ENCODE measurements at places on chromosomes 12 and 14.

GRCh38 chr14:37988472-37988871 is 219.2 kb upstream of the SSTR1 start:
- DNase-seq: no peak

- peak; percentile 13 for DNase-seq
Measured at GRCh38 chr12:68317047-68317667, 15.0 kb downstream of the MDM1 start.

GRCh38 chr12:103965255-103965589 is 450 bp upstream of the TDG start:
- DNase-seq: no peak

DNA sequence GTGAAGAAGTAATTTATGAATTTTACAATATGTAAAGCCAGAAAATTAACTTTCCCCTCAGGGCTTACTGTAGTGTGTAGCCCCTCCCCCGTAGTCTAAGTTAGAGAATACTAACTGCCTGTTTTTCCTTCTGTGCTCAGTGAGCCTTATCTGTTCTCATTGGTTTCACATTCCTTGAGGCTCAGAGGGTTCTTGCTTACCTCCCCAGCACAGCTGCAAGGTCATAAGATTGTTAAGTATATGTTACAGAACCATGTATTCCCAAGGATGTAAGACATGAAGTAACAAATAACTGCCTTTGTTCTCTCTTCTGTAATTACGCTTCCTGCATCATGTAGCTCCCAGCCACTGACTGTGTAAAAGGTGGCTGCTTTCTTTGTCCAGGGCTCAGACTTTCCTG is 1351.1 kb downstream of the TMEM121 start:
- DNase-seq: no peak

GRCh38 chr12:65756956-65757511 is 67.2 kb upstream of the HMGA2 start:
- DNase-seq: no peak

- no peak for DNase-seq
Measured at GRCh38 chr12:90244232-90244631, 535.6 kb upstream of the ATP2B1 start.

DNA sequence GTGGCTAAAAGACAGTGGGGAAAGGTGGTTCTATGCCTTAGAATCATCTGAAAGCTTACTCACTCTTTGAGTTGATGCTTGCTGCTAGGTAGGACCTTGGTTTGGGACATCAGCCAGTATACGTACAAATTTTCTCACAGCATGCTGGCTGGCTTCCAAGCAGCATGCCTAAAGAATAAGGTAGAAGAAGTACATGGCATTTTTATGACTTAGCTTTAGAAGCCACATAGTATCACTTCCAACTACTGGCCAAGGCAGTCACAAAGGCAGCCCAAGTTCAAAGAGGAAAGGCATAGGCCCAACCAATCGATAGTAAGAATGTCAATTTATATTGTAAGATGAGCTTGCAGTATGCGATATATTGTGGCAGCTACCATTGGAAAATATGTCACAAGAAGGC is 284.2 kb upstream of the CAND1 start:
- no peak for DNase-seq

DNA sequence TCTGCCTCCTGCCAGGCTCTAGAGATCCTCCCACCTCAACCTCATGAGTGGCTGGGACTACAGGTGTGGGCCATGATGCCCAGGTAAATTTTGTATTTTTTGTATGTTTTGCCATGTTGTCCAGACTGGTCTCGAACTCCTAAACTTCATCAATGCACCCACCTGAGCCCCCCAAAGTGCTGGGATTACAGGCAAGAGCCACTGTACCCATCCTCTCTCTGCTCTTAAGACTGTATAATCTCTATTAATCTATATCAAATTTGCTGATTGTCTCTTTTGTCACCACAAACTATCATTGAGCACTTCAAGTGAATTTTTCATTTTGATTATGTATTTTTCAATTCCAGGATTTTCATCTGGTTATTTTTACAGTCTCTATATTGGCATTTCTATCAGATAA is 440.3 kb downstream of the NOVA1 start:
- no peak for DNase-seq

Data from stimulated activated CD8-positive, alpha-beta memory T cell treated with anti-CD3 and anti-CD28 coated beads, Interleukin-2, amount 100 ng/mL, for 1 hour (primary cell).